ENCODE measurements at places on chromosomes 7 and 10.
A peak's percentile ranks its signal among the peaks of the same experiment; 100 is the strongest.

GRCh38 chr7:26553582-26553981 is 261.9 kb downstream of the SNX10 start:
- DNase-seq: no peak

- DNase-seq: peak; percentile 79
Observed at GRCh38 chr7:100563809-100564400, 9.8 kb downstream of the SAP25 start.

- no peak for DNase-seq
Observed at GRCh38 chr7:26593393-26593792, 271.0 kb downstream of the SKAP2 start.

DNA sequence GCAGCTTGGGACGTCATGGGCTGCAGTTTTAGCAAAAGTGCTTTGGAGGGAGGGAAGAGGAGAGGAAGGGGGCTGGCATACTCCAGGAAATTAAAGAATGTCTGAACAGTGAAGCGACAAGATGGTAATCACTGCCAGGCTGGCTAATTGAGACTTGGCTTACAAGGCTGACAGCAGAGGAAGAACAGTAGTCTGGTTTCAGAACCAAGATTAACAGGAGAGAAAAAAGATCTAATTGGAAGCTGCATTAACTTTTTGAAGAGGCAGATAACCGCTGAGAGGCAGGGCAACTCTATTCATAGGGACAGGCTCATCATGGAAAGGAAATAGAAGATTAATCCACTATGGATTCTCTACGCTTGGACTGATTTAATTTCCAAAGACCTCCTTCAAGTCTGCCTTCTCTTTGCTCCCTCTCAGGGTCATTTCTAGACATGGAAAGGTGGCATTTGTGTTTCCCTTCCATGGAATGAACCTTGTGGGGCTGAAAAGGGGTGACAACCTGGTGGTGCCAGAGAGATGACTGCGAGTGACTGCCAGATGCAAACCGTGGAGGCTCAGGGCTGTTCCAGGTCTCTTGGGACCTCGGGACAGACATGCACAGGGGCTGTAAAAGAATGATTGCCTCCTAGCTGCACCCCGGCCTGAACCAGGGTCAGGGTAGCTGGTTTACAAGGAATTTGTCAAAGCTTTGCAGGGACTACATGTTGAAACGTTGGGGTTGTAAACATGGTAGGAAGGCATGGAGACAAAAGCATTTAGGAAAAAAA is 210.2 kb upstream of the NPY start:
- DNase-seq: no peak

DNA sequence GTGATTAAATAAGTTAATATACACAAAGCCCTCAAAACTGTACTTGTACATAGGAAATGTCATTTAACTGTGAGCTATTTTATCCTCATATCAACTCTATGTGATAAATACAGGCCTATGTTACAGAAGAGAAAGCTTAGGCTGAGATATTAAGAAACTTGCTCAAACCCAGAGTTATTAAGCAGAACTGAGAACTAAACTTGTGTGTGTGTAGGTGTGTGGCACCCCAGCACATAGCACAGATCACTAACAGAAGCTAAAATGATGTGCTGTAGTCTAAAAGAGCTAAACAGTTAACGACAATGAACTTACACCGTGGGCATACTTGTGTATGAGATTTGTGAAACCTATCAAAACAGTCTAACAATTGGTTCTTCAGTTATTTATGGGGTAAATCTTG is 34.5 kb downstream of the MTPN start:
- no peak for DNase-seq

- no peak for DNase-seq
Observed at GRCh38 chr7:82481499-82482097, 38.0 kb upstream of the CACNA2D1 start.

- DNase-seq: no peak
Observed at GRCh38 chr10:62583876-62584615, 209.9 kb downstream of the ZNF365 start.

DNA sequence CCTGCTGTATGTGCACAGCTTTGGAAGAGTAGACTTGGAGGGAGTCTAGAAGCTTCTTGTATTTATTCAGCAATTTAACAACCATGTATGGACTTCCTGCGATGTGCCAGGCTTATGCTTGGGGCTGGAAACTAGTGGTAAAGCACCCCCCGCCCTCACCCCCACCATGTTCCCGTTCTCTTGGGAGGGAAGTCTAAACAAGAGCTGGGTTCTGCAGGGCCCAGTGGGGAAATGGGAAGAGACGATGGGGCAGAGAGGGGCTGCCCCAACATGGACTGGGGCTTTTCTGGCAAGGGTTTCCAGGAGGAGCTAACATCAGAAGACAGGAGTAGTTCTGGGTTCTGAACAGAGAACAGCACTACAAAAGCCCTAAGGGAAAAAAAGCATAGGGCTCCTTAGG is 8.0 kb downstream of the RASSF4 start:
- no peak for DNase-seq

DNA sequence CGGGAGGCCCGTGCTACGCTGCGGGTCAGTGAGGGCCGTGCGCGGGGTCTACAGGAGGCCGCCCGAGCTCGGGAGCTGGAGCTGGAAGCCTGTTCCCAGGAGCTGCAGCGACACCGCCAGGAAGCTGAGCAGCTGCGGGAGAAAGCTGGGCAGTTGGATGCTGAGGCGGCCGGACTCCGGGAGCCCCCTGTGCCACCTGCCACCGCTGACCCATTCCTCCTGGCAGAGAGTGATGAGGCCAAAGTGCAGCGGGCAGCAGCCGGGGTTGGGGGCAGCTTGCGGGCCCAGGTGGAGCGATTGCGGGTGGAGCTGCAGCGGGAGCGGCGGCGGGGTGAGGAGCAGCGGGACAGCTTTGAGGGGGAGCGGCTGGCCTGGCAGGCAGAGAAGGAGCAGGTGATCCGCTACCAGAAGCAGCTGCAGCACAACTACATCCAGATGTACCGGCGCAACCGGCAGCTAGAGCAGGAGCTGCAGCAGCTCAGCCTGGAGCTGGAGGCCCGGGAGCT is 7.0 kb downstream of the LZTS2 start:
- no peak for DNase-seq

- DNase-seq: no peak
Observed at GRCh38 chr7:81715984-81716588, 53.8 kb downstream of the HGF start.

DNA sequence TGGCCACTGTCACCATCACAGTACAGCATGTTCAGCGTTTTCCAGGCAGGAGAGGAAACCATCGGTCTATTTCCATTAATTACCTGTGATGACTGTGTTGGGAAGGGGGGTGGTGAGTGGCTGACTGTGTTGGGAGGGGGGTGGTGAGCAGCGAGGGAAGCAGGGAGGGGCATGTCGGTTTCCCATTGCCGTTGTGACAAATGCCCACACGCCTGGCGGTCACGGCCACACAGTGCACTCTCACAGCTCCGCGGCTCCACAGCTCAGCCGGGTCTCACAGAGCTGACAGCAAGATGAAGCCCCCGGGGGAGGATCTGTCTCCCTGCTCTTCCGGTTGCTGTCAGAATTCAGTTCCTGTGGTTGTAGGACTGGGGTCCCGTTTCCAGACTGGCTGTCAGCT is 39.0 kb downstream of the AP5Z1 start:
- DNase-seq: no peak

DNA sequence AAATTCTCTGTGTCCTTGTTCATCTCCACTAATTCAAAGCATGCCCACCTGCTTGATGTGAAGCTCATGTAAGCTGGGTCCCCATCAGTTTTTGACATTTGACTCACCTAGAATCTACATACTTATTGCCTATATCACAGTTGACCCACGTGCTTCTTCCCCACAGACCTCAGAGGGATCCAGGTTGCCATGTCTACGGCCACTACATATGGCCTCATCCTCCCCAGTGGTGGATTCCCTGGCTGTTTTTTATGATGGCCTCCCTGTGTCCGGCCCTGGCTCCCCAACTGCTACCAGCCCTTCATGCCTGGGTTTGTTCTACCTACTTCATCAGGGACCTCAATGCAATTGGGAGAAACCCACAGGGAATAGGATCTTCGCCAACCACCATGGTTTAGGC is 187.4 kb upstream of the GDF10 start:
- DNase-seq: no peak

GRCh38 chr7:41878309-41879295 is 175.7 kb upstream of the INHBA start:
- no peak for DNase-seq

DNA sequence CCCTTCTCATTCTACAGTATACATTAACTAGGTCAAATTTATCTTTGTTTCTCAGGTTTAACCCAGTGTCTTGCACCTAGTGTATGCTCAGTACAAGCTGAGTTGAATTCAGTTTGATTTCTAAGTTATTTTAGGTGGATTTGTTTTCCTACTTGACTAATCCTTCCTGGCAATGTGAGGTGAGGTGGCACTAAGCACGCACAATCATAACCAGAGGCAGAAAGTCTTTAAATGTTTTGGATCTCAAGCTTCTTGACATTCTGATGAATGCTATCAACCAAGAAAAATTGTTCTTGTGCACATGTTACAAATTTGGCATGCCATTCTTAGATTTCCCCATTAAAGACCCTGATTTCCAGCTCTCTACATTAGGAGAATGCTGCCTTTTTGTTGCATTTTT is 3.2 kb downstream of the BZW2 start:
- no peak for DNase-seq

DNA sequence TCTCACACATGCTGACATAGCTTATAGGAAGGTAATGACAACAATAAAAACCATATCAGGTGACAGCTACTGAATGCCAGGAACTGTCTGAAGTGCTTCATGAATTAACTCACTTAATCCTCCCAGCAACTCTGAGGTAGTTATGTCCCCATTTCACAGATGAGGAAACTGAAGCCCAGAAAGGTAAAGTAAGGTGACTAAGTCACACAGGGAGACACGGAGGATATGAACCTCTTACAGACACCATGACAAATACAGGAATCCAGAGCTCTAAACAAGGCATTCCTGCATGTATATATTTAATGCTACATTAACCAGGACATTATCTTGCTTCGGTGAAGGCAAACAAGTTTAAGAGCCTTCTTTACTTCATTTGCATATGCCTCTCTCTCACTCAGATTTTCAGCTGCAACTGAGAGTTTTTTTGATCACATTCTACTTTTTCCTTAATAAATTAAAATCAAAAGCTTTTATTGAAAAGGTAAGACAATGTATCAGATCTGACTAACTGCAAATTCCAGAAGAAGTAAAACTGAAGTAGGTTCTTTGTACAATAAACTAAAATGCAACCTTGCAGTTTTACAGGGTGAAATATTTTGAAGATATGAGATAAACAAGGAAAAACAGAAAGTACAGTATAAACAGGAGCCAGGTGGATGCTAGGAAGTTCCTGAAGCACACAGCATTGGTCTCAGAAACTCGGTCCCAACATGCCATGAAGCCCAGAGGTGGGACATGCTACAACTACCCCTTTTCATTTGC is 79.5 kb downstream of the SGMS1 start:
- DNase-seq: no peak

DNA sequence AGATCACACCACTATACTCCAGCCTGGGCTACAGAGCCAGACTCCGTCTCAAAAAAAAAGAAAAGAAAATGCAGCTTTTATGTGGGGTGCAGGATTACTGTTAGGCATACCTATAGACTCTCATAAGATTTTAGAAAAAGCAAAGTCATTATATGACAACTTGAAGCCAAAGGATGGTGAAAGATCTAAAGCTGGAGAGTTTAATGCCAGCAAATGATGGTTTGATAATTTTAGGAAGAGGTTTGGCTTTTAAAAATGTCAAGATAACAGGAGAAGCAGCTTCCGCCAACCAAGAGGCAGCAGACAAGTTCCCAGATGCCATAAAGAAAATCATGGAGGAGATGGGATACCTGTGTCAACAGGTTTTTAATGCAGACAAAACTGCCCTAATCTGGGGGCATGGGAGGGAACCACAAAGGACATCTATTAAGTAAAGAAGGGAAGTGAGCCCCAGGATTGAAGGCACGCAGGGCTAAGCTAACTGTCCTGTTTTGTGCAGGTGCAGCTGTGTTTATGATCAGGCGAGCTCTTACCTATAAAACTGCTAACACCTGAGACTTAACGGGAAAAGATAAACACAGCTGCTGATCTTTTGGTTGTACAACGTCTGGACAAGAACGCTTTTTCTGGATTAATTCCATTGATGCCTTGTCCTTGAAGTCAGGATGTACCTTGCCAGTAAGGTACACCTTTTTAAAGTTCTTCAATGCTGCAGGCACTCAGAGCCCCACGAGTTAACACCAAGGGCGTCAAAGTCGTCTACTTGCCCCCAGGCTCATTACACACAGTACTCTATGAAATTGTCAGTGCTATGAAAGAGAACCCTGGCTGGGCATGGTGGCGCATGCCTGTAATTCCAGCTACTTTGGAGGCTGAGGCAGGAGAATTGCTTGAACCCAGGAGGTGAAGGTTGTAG is 10.5 kb upstream of the ANKRD61 start:
- no peak for DNase-seq

GRCh38 chr10:34908481-34908880 is 93.4 kb upstream of the PARD3 start:
- no peak for DNase-seq

GRCh38 chr7:2275101-2275500 is 33.1 kb downstream of the NUDT1 start:
- no peak for DNase-seq

GRCh38 chr7:154255324-154255723 is 203.1 kb downstream of the DPP6 start:
- no peak for DNase-seq

DNA sequence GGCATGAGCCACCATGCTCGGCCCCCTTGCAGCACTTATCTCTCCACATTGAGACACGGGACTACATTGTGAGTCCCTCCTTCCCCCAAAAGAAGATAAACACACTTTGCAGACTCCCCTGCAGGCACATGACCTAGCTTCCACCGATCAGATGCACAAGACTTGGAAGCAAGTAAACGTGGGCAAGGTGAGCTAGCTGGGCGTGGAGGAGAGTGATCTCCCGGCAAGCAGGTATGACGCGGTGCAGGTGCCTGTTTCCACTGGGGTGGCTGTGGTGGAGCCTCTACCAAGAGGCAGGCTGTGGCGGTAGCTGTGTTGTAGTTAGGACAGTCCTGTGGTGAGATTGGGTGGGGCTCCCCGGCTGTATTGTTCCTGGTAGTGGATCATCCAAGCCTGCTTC is 7.7 kb upstream of the COMTD1 start:
- no peak for DNase-seq

- DNase-seq: no peak
Observed at GRCh38 chr7:155428171-155428834, 29.6 kb upstream of the EN2 start.

DNA sequence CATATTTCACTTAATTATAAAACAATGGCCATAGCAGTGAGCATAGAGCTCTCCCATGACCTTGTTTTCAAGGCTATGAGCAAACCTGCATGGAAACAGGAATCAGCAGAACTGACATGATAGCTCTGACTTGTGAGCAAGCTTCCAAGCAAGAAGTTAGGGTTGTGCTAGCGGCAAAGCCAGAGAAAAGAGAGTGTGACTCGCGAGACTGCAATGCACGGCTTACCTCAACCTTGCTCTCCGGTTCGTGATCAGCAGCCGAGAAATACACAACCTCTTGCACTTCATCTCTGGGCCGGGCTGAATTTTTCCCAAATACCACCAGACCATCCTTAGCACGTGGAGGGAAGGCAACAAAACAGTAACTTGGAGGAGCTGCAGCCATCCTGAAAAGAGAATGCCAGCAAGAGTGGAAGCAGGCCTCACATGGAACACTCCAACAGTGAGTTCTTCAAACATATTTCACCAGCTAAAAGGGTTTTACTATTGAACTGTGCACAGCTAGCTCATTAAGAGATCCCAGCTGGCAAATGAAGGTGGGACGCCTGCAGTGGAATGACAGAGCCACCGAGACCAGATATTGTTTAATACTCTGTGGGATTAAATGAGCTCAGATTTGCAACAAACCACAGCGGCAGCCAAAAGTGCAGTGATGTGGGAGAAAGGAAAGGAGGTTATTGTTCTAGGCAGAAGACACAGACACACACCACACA is 20.8 kb downstream of the SCRN1 start:
- no peak for DNase-seq

- DNase-seq: no peak
Observed at GRCh38 chr7:128236924-128237586, 4.0 kb upstream of the LEP start.
